Type B pancreatic cell (in vitro differentiated cells): ENCODE measurements at places on chromosomes 6 and 20. TPM values are rescaled to one million over a fixed set of nuclear protein-coding genes. Genes with fewer than 3 reads are reported as not detected.
A peak's percentile ranks its signal among the peaks of the same experiment; 100 is the strongest.

The PTPRK gene
- 62.8 and 63.4 TPM in 2 replicates for total RNA-seq

The DLK2 gene
- 3.3 and 3.4 TPM in 2 replicates for total RNA-seq

The EPHA7 gene
- total RNA-seq, result 22.7 and 48.9 TPM in 2 replicates

The EYA2 gene
- total RNA-seq, result 8.1 and 8.4 TPM in 2 replicates

The SLC17A1 gene
- 0.85 and 1.2 TPM in 2 replicates for total RNA-seq

The KCNQ5 gene
- total RNA-seq, result 1.1 and 1.7 TPM in 2 replicates

DNA sequence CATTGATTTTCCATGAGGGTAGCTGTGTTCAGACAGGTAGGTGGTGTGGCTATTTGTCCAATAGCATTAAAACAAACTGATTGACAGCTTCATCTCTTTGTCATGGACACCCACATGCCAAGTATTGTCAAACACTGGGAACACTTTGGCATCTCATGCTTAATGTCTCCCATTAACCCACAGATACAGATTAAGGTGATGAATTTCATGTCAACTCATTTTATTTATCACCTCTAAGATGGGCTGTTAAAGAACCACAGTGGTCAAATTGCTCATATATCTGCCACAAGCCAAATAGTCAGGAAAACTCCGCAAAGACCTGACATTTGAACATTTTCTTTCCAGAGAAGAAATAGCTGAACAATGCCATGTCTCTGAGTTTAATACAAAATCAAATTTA, 139.1 kb upstream of the SPTLC3 start:
- no peaks in the 10 kb centered on the region for H3K36me3 ChIP-seq
- H3K27me3 ChIP-seq, result peaks cover 7% of the 10 kb centered on the region
- no peak overlapping the region for H3K27ac ChIP-seq

DNA sequence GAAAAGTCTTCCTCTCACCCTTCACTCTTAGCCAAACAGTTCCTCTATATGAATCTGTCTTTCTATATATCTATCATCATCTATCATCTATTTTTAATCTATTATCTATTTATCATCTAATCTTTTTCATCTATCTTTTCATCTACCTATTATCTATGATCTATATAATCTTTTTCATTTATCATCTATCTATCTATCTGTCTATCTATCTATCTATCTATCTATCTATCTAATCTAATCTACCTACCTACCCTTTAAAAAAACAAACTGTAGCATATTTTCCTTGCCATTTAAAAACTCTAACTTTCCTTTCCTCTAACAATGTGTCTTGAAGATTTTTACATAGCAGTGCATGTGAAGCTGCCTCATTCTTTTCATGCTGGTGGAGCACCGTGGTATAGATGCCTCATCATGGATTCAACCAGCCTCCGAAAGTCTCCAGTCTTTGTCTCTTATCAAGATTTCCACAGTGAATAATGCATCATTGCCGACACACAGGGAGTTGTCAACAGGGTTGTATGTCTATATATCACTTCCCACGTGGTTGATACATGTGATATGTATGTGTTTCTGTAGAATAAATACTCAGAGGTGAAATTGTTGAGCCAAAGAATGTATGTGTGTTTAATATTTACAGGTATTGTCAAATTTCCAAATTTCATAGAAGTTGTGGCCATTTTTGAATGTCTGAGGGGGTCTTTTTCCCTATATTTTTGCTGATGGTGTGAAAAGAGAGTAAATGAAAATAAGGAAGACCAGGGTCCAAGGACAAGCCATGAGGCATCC, 51.3 kb downstream of the VEGFA start:
- H3K4me1 ChIP-seq, result peaks cover 32% of the 10 kb centered on the region
- DNase-seq, result no peak
- peaks cover 7% of the 10 kb centered on the region for H3K27me3 ChIP-seq
- no peak overlapping the region for H3K27ac ChIP-seq
- no peak overlapping the region for H3K4me3 ChIP-seq

GRCh38 chr6:27188885-27189418, 58.5 kb upstream of the PRSS16 start:
- peak overlapping the region; percentile 93 for H3K27ac ChIP-seq
- H3K36me3 ChIP-seq, result no peaks in the 10 kb centered on the region
- H3K4me3 ChIP-seq, result peak overlapping the region; percentile 91
- H3K27me3 ChIP-seq, result no peaks in the 10 kb centered on the region
- peaks cover 12% of the 10 kb centered on the region for H3K4me1 ChIP-seq
- DNase-seq, result no peak

DNA sequence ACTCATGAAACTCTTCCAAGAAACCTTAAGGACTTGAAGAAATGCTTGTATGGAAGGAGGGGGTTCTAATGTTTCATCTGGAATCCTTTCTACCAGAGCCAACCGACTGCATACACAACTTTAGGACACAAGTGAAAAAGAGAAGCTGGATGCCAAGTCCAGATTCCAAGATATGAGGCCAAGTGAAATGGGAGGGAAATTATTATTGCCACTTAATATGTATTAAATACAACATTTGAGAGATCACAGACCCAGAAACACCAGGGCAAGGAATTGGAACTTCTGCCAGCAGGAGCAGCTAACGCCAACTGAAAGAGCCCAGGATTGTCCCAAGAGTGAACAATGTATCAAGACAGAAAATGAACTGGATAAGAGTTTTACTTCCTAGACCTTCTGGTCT, 144.2 kb downstream of the ARHGAP18 start:
- no peaks in the 10 kb centered on the region for H3K27me3 ChIP-seq
- no peak overlapping the region for H3K27ac ChIP-seq
- H3K4me3 ChIP-seq, result no peak overlapping the region
- DNase-seq, result no peak
- H3K4me1 ChIP-seq, result no peaks in the 10 kb centered on the region

DNA sequence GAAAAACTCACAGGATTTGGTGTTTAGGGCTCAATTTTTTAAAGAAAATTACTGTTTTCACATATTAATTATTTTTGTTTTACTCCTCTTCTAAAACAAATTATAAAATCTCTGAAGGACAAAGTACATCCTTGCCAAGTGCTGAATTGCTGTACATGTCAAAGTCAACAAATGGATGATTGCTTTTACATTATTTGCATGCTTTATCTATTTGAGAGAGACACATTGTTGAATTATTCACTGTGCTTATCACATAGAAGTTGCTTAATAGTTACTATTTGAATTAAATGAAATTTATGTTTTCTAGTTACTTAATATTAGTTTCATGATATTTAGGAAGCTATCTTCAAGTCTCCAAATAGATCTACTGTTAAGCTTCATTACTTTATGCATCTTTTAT, 318.6 kb upstream of the PTCHD4 start:
- H3K36me3 ChIP-seq, result no peaks in the 10 kb centered on the region
- H3K27ac ChIP-seq, result no peak overlapping the region
- H3K27me3 ChIP-seq, result no peaks in the 10 kb centered on the region
- peaks cover 5% of the 10 kb centered on the region for H3K4me1 ChIP-seq
- no peak overlapping the region for H3K4me3 ChIP-seq
- no peak for DNase-seq

- peaks cover 13% of the 10 kb centered on the region for H3K36me3 ChIP-seq
- no peak overlapping the region for H3K4me3 ChIP-seq
- no peaks in the 10 kb centered on the region for H3K27me3 ChIP-seq
- H3K27ac ChIP-seq, result peak overlapping the region; percentile 61
Observed at GRCh38 chr20:33744181-33744580, 12.4 kb downstream of the ZNF341 start.

GRCh38 chr6:89359561-89359960, 7.0 kb upstream of the UBE2J1 start:
- no peak overlapping the region for H3K27ac ChIP-seq
- H3K27me3 ChIP-seq, result no peaks in the 10 kb centered on the region
- no peaks in the 10 kb centered on the region for H3K4me1 ChIP-seq
- H3K4me3 ChIP-seq, result no peak overlapping the region

DNA sequence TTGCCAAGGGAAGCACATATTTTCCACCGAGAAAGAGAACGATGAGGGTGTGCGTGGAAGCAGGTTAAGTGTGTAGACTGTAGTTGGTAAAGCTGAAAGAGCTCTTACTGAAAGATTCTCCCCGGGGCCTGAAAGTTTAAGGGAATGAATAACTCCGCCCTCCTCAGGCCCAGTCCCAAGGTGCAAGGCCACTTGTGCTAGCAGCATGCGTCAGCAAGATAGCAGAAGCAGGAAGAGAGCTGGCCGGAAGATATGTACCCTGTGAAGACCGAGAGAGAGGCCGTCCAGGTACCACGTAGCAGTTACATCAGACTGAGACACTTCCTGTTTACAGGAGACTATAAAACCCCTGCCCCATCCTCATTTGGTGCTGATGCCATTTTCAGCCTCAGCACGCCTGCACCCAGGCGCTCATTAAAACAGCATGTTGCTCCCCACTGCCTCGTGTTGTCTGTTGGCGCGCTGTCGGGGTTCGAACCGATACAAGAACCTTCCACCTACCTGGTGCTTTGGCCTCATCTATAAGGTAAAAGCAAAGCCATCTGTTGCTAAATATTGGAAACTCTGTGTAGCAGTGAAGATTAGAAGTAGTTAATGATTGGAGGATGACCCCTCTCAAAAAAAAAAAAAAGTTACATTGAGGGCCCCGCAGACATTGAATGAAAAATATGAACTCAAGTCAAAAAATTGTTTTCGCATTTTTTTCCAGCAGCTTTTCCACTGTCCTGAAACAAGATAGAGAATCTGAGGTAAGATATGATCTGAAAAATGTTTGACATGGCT, 18.6 kb upstream of the FAM135A start:
- H3K4me3 ChIP-seq, result no peak overlapping the region
- no peak overlapping the region for H3K27ac ChIP-seq
- DNase-seq, result no peak
- peaks cover 4% of the 10 kb centered on the region for H3K4me1 ChIP-seq
- peaks cover 10% of the 10 kb centered on the region for H3K27me3 ChIP-seq

GRCh38 chr6:93418408-93419303, 703 bp downstream of the EPHA7 start:
- no peaks in the 10 kb centered on the region for H3K36me3 ChIP-seq
- peaks cover 22% of the 10 kb centered on the region for H3K27me3 ChIP-seq
- peak; percentile 76 for DNase-seq
- peak overlapping the region; percentile 93 for H3K27ac ChIP-seq
- peak overlapping the region; percentile 100 for H3K4me3 ChIP-seq

- no peak overlapping the region for H3K27ac ChIP-seq
- no peak overlapping the region for H3K4me3 ChIP-seq
- H3K36me3 ChIP-seq, result no peaks in the 10 kb centered on the region
- DNase-seq, result no peak
- peaks cover 22% of the 10 kb centered on the region for H3K27me3 ChIP-seq
Observed at GRCh38 chr6:123821112-123821511, 17.4 kb downstream of the NKAIN2 start.

GRCh38 chr6:19342616-19343015, 494.6 kb upstream of the ID4 start:
- no peaks in the 10 kb centered on the region for H3K4me1 ChIP-seq
- H3K4me3 ChIP-seq, result no peak overlapping the region
- no peaks in the 10 kb centered on the region for H3K27me3 ChIP-seq

- peak overlapping the region; percentile 11 for H3K27ac ChIP-seq
- no peak overlapping the region for H3K4me3 ChIP-seq
- no peaks in the 10 kb centered on the region for H3K27me3 ChIP-seq
- H3K36me3 ChIP-seq, result peaks cover 10% of the 10 kb centered on the region
Observed at GRCh38 chr6:34819571-34820480, 27.9 kb downstream of the BLTP3A start.

- peaks cover 5% of the 10 kb centered on the region for H3K4me1 ChIP-seq
- no peaks in the 10 kb centered on the region for H3K27me3 ChIP-seq
- H3K27ac ChIP-seq, result no peak overlapping the region
- H3K36me3 ChIP-seq, result peaks cover 3% of the 10 kb centered on the region
- H3K4me3 ChIP-seq, result no peak overlapping the region
Observed at GRCh38 chr20:49880177-49880576, 35.2 kb downstream of the SPATA2 start.

DNA sequence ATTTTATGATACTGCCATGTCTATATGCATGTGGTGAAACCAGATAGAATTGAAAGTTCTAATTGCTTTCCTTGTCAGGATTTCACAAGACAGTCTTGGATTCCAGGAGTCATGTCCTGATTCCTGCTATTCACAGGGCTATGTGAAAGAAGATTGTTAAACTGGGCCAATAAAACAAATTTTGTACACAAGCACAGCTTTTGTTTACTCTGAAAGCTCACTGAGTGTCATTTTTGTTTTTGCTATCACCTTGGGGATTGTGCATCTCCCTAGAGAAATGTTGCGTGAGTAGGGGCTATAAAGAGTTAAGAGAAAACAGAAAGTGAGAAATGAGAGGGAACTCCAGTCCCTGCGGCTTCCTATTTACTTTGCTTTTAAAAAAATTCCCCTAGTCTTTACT, 627.5 kb downstream of the PKHD1 start:
- no peaks in the 10 kb centered on the region for H3K27me3 ChIP-seq
- H3K4me1 ChIP-seq, result peaks cover 12% of the 10 kb centered on the region
- H3K4me3 ChIP-seq, result no peak overlapping the region
- H3K27ac ChIP-seq, result no peak overlapping the region
- no peak for DNase-seq

DNA sequence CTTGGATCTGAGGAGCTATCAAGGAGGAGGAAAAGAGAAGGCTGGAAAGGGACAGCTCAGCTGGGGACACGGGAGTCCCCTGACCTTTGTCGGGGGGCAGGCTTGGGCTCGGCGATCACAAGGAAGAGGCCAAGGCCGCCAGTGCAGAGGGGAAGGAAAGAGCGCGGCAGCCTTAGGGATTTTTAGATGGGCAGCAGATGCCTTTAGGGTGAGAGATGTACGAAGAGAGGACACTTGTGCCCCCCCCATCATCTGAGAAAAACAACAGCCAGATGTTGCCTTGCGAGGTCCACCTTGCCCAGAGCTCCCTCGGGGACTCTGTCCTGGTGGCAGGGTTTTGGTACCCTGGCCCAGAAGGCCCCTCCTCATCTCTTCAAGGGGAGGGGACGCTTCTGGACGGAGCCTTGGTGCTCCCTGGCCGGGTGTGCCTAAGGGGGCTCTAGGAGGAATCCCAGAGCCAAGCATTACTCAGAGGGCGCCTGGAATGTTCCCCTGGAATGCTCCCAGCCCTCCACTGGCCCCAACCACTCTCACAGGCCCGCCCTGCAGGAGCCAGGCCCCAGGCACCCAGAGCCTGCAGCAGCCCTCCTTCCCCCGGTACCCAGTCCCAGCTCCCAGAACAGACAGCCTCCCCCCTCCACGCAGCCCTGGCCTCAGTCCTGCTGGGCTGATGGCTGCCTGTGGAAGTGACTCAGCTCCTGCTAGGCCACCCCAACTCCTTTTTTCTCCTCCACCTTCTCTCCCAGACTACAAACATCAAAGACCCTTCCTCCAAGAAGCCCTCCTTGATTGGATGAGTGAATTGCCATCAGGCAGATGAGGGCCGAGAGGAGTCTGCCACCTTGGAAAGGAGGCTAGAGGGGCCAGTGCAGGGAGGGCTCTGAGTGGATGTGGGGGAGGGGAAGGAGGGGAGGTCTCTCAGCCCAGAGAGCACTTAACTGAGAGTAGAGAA, 1.8 kb downstream of the ADAM33 start:
- H3K36me3 ChIP-seq, result no peaks in the 10 kb centered on the region
- H3K4me1 ChIP-seq, result peaks cover 17% of the 10 kb centered on the region
- no peak overlapping the region for H3K27ac ChIP-seq
- no peak overlapping the region for H3K4me3 ChIP-seq

DNA sequence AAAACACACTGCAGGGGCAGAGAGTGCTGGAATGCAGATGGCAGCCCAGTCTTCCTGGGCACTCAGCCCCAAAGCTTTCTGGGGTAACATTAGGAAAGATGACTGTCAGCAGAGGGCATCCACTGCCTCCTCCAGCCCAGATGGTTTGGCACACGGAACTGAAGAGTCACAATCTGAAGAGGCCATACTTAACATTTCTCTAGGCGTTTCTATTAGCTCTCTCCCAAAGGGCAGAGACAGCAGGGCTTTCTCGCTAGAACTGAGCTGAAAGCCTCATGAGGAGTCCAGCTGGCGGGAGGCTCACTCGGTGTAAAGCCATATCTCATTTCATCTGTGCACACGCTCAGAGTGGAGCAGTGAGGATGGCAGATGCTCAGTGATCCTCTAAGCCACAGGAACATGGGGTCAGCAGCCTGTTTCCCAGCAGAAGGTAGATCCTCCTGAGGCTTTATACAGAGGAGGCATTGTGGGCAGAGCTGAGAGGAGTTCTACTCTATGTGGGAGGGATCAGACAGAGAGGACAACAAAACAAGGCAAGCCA, 28.1 kb downstream of the ALDH8A1 start:
- peaks cover under 1% of the 10 kb centered on the region for H3K27me3 ChIP-seq
- H3K4me1 ChIP-seq, result no peaks in the 10 kb centered on the region
- DNase-seq, result no peak
- H3K36me3 ChIP-seq, result no peaks in the 10 kb centered on the region
